ENCODE measurements at places on chromosomes 4 and X.

- no peak for DNase-seq
Observed at GRCh38 chrX:49760290-49760890, 64.6 kb upstream of the PAGE1 start.

DNA sequence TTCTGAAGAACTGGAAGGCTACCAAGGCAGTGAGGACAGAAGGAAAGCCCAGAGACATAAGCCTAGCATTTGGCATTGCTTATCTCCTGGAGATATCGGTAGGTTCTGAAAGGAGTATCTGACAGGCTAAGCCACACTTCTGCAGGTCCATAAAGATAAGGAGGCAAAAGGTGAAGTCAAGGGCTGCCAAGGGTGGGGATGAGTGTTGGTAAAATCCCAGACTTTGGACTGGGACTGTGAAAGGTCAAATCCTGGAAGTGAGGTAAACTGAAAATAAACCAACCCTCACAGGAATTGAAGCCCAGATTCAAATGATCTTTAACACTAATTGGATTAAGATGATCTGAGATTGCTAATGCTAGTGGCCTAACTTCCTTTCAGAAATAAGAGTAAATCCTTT is 27.4 kb downstream of the GK start:
- DNase-seq, result no peak

GRCh38 chr4:36392024-36392423 is 110.6 kb downstream of the DTHD1 start:
- no peak for DNase-seq

DNA sequence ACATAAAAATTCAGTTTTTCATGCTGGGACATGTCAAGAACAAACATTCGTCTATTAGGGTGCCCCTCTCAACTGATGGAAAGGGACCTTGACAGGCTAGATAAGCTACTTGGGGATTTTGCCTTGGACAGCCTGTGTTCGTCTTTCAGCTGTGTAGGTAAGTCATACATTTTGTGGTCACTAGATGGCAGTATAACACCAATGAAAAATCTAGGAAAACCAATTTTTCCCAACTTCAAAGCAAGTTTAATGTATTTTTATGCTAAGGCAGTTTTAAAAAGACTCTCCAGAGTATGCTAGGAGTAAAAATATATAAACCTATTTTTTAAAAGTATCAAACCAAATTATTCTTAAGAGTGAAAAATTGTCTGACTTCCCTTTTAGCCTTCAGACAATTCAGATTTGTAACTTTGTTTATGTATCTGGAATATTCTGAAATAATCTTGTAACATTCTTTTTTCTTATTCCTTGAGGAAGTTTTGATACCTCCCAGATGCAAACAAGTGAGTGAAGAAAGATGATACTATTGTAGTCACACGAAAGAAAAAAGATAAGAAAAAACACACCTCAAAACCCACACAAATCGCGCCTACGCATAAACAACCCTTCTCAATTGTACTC is 158.3 kb downstream of the CPE start:
- DNase-seq, result peak; percentile 39

- DNase-seq, result no peak
Observed at GRCh38 chr4:184684491-184685189, 35.1 kb downstream of the PRIMPOL start.

DNA sequence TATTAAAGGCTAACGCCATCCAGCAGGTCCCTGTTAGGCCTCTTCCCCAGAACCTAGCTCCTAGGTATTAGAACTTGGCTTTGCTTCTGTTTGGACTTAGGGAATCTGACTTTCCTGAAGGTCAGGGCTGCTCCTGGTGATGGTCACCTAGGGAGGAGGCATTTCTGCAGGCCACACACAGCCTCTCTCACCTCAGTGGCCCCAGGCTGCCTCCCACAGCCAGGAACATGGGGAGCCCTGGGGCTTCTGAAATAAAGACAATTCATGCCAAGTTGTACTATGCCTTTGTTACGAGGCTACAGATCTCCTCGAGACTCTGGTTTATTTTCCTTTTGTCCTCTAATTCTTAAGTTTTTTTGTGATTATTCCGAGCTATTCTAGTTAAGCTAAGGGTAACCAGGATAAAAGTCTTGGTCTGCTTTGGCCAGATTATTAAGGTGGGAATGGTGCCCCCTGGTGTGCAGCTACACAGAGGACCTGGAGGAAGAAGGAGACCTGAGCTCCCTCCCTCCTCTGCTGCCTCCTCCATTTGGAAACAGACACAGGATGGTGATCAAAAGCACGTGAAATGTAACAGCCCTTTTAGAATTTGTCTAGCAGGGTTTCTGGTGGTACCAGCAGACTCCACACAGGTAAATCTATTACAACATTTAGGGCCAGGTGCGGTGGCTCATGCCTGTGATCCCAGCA is 131.0 kb downstream of the DCLK2 start:
- DNase-seq, result peak; percentile 74

- DNase-seq, result no peak
Observed at GRCh38 chr4:153541456-153542096, 75.4 kb downstream of the TMEM131L start.

GRCh38 chr4:123939621-123940020 is 543.0 kb downstream of the SPRY1 start:
- DNase-seq, result peak; percentile 37

DNA sequence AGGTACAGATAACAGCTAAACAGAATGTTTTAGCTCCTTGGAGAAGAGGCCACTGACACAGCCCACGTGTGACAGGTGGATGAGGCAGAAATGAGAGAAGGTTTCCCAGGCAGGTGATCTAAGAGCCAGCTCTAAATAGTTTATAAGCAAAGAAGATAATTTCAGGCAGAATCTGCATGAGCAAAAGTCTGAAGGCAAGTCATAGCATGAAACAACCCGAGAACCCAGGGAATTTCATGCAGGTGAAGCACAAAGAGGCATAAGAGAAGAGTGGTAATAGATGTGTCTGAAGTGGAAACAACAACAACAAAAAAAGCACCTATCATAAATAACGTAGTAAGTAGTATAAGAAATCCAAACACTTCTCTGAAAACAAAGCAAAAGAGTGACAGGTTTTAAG is 275.8 kb upstream of the CPEB2 start:
- no peak for DNase-seq

- no peak for DNase-seq
Observed at GRCh38 chrX:134714633-134715110, 56.4 kb upstream of the PLAC1 start.

GRCh38 chr4:153594210-153594609 is 89.9 kb upstream of the TLR2 start:
- DNase-seq, result no peak

GRCh38 chr4:111359602-111360001 is 736.7 kb upstream of the PITX2 start:
- DNase-seq, result no peak

DNA sequence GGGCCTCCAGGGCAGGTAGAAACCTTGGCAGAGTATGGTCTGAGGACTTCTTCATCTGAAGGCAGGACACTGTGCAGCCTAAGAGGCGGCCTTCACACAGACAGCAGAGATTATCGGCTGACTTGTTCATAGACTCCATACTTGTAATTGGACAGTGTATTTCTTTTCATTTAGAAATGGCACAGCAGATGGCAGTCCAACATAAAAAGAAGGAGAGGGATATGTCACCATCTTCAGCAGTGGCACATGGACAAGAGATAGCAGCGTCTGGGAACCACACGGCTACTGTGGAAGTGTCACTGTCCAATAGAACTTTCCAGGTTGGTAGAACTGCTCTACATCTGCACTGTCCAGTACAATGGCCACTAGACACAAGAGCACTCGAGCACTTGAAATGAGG is 21.7 kb upstream of the GEMIN8 start:
- DNase-seq, result no peak

DNA sequence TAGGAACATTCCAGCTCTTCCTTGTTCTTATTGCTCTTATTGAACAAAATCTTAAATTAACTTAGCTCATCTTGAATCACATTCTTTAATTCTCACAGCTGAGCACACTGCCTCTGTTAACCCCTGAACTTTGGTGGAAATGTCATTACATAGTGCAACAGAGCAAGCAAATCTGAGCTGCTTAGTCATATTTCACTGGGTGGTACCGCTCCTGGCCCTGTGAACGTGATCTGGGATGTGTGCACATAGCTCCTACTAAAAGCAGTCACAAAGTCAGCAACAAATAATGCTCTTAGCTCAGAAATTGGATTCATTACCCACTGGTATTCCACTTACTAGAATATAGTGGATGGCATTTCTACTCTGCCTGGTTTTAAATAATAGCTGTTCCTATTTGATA is 27.9 kb downstream of the ARHGEF6 start:
- DNase-seq, result no peak

- no peak for DNase-seq
Observed at GRCh38 chr4:21410372-21410771, 538.2 kb downstream of the KCNIP4 start.

DNA sequence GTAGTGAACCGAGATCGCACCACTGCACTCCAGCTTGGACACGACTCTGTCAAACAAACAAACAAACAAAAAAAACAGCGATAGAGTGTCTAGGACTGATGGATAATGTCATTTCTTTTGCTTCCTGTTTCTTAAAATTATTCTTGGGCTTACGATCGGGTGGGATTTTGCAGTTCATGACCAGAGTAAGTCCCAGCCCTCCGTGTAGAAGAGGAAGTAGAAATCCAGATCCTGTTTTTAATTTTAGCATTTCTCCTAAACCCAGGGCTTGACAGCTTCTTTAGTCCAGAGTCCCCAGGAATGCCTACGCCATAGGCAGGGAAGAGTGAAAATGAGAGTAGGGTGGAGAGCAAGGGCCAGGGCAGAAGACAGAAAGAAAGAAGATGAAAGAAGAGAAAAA is 94.3 kb downstream of the HPRT1 start:
- no peak for DNase-seq

GRCh38 chr4:8891255-8891645 is 19.6 kb upstream of the HMX1 start:
- DNase-seq, result no peak

DNA sequence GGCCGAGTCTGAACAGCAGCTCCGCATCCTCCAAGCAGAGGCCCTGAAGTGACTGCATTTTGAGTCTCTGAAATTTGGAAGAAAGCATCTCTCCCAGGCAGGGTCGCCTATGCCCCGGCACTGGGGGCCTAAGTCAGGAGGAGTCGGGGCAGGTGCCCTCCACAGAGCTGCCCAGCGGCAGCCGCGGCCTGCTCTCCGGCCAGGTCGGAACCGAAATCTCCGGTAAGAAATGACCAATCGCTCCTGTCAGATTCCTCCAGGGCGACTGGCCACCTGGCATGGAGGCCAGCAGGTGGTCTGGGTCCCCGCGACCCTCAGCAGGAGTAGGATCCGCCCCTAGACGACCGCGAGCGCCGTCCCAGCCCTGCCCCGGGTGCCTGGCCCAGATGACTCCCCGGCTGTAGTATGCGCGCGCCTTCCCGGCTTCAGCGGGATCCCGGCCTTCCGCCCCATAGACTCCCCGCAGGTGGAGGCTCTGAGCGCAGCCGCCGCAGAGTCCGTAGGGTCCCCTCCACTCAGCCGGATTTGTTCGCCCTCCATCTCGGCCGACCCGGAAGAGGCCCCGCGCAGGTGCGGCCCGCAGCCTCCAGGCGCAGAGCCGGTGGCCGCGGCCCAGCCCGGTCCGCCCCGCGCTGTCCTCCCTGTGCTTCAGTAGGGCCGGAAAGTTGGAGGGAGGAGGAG is 1.5 kb downstream of the NKX1-1 start:
- no peak for DNase-seq

GRCh38 chrX:138487866-138488265 is 223.7 kb downstream of the FGF13 start:
- no peak for DNase-seq

- DNase-seq, result no peak
Observed at GRCh38 chrX:153573984-153574383, 25.0 kb downstream of the CCNQ start.

DNA sequence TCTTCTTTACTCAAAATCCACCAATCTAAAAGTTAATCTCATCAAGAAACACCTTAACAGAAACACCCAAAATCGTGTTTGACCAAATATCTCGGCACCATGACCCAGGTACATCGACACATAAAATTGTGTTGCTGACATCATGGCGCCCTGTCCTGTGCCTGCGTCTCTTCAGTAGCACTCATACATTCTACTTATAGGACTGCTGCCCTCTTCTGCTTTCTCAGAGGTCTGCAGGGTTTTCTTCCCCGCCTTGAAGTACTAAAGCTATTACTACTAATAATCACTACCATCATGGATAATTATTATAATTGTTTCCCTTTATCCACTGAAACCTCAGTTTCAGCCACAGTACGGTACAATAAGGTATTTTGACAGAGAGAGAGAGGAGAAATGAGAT is 1403.1 kb upstream of the TENM3 start:
- no peak for DNase-seq

- DNase-seq, result no peak
Observed at GRCh38 chr4:8272472-8273428, 3.2 kb downstream of the HTRA3 start.

- no peak for DNase-seq
Observed at GRCh38 chr4:124035364-124036041, 638.9 kb downstream of the SPRY1 start.

DNA sequence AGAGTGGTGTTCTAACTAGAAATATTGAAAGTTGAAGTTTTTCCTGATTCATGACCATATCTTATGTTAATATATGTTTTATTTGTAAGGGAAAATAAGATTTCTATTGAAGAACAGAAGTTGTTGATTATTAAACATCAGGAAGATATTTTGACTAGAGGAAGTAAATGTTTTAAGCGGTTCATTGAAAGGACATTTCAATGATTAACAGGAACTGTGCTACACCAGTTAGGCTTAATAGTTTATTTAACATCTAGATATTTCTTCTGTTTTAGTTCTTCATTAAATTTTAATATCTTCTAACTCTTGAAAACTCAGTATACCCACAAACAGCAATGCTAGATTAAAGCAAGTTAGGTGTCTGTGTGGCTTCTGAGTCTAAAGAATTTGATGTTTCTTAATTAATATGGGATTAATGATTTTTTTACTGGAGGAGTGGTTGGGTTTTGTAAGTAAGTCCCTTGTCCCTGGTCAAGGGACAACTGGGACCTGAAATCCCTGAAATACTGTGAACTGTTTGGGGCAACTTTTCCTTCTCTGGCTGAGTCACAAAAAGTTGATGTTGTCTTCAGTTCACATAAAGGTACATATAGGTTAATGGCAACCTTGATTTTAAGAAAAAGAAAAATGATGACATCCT is 42.9 kb upstream of the CYP4V2 start:
- no peak for DNase-seq

- DNase-seq, result no peak
Observed at GRCh38 chr4:16992566-16993225, 94.3 kb upstream of the LDB2 start.
